ENCODE measurements at places on chromosomes 4 and X.

- DNase-seq: no peak
These were observed 114.5 kb upstream of the KIT start for GRCh38 chr4:54543088-54543795.

GRCh38 chrX:39063702-39064101, 262.4 kb downstream of the MID1IP1 start:
- DNase-seq: no peak

DNA sequence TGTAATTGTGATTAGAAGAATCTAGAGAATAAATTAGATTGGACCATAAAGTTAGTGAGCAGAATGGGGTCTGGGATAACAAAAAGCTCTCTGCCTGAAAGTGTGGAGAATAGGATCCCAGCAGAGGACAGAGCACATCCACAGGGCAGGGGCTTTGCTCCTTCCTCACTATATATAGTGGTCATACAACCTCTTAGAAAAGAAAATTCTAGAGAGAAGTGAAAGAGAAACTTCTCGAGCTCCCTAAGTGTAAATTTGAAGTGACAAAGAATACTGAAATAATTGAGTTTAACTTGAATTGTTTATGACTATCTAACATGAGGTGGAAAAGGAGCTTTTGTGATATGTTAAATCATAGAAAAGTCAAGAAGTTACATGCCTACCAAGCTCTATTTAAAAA, 14.9 kb downstream of the ADAM29 start:
- no peak for DNase-seq

DNA sequence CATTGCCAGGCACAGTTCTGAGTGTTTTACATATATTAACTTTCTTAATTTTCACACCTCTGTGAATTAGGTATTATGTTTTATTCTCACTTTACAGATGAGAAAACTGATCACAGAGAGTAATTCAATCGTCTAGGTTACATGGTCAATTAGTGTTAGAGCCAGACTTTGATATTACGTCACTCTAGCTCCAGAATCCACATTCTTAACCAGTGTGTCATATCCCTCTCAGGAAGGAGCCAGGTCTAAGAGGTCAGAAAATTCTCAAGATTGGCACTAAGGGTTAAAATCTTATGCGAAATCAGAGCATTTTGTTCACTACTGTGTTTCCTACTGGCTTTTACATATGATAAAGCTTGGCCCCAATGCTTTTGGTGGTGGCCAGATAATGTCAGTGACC, 7.4 kb downstream of the DMP1 start:
- DNase-seq: no peak

- no peak for DNase-seq
These were observed 63.3 kb downstream of the KLHL4 start for GRCh38 chrX:87580862-87581261.

DNA sequence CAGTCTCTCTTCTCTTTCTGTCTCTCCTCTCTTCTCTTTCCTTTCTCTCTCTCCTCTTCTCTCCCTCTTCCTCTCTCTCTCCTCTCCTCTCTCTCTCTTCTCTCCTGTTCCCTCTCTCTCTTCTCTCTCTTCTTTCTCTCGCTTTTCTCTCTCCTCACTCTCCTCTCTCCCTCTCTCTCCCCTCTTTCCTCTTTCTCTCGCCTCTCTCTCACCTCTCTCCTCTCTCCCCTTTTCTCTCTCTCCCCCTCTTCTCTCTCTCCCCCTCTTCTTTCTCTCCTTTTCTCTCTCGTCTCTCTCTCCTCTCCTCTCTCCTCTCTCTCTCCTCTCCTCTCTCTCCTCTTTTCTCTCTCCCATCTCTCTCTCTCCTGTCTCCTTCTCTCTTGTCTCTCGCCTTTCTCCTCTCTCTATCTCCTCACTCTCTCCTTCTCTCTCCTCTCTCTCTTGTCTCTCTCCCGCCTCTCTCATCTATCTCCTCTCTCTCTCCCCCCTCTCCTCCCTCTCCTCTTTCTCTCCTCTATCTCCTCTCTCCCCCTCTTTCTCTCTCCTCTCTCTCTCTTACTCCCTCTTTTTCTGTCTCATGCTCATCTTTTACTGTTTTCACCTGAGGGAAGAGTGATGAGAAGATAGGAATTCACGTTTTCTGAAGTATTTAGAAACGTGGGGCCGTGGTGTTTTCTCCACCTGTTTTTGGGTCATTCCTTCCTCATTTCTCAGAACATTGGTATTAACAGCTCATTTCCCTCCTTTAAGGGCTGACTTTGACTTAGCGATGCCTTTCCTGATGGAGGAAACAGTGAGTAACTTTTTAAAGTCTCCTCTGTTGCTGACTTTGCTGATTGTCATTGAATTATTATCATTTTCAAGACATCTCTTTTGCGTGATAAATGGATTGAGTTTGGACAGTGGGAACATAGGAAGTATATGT, 80.6 kb upstream of the CD99 start:
- no peak for DNase-seq

- no peak for DNase-seq
These were observed 19.1 kb upstream of the S100P start for GRCh38 chr4:6674500-6675149.

GRCh38 chr4:163764569-163764968, 270.1 kb downstream of the TMA16 start:
- DNase-seq: no peak

DNA sequence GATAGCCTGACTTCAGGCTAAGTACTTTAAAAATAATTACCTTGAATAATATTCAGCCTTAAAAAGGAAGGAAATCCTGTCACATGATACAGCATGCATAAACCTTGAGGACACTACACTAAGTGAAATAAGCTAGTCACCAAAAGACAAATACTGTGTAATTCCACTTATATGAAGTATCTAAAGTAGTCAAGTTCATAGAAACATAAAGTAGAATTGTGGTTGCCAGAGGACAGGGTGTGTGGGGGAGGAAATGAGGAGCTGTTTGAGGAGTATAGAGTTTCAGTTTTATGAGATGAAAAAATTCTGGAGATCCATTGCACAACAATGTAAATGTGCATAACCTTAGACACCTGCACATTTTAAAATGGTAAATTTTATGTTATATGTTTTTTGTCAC, 5.6 kb upstream of the STPG2 start:
- DNase-seq: no peak

DNA sequence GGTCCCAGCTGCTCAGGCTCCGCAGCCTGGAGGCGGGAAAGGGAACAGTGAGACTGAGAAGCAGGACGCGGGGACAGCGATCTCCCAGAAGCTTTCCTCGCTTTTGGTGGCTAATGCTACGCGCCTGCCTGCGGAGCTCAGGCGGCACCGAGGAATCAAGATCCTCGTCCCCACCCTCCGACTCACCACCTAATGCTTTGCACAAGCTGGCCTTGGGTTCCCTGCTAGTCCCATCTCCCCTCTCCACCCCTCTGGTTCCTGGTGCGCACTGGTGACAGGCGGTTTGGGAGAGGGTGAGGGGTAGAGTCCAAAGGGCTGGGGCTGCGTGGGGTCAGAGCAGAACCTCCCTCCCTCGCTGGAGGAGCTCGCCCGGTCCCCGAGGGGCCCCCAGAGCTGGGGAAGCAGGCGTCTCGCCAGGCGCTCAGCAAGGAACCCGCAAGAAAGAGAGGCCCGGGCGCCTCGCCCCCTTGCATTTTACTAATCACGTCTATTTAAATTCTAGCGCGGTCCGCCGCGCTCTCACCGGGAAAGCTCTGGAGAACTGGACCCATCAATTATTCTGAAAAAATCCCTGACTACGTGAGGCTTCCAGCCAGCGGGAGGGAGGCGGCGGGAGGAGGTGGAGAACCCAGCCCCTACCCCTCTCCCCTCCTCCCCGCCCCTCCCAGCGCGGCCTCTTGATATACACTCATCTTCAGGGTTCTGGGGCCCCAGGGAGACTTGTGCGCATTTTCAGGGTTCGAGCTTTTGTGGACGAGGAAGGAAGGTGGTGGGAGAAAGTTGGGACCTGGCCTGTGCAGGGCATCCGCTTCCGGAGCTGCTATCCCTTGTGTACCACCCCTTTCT, 9.1 kb downstream of the POU4F2 start:
- no peak for DNase-seq

DNA sequence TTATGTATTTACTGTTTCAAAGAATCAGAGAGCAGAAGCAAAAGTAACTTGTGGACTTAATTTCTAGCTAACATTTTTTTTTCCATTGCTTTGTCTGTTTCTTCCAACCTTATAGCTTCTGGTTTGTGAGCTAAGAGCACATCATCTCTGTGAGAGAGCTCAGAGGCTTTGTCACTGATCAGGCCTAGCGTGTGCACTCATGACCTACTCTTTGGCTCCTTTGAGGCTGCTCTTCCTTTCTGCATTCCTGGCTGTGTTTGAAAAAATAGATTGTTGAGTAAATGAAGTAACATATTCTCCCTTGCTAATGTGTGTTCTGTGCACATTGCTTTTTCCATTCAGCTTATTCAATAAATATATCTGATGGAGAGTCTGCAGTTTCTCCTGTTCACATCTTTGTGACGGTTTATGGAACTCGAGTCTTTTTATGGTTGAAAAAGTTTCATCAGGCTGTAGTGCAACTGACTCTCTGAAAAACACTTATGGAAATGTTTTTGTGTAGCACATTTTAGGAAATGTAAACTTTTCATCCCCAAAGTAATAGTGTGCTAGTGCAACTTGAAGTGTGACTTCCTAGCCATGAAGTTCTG, 133.0 kb downstream of the RAPGEF2 start:
- DNase-seq: no peak

DNA sequence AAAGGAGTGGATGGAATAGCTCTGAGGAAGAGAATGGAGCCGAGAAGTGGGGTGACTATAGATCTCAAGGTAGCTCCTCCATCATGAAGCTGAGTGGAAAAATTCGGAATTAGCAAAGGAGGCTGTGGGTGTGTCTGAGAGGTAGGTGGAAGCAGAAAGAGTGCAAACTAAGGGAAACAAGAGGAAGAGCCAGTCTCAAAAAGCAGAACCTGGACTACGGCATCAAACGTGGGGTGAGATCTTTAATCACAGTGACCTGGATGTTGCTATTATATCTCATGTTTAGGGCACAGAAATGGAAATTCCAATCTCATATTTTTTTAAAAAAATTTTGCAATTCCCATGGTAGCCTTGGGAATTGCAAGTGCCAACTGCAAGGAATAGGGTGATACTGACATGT, 162.5 kb upstream of the RASGEF1B start:
- DNase-seq: no peak

- DNase-seq: no peak
These were observed 548.9 kb downstream of the PPP4R3C start for GRCh38 chrX:26914232-26914631.

DNA sequence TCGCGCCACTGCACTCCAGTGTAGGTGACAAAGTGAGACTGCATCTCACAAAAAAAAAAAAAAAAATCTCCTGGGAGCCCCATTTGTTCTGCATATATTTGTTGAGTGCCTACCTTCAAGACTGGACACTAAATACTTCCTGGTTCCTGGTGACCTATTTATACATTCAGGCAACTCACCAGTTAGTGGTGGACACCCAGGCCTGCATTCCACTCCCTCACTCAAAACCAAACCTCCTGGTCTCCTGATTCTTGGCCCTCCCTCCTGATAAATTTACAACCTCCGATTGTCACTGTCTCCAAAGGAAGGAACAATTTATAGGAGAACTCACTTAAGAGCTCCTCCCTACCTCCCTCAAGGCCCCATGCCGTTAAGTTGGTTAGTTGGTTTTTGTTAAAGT, 3.1 kb downstream of the SYAP1 start:
- no peak for DNase-seq

DNA sequence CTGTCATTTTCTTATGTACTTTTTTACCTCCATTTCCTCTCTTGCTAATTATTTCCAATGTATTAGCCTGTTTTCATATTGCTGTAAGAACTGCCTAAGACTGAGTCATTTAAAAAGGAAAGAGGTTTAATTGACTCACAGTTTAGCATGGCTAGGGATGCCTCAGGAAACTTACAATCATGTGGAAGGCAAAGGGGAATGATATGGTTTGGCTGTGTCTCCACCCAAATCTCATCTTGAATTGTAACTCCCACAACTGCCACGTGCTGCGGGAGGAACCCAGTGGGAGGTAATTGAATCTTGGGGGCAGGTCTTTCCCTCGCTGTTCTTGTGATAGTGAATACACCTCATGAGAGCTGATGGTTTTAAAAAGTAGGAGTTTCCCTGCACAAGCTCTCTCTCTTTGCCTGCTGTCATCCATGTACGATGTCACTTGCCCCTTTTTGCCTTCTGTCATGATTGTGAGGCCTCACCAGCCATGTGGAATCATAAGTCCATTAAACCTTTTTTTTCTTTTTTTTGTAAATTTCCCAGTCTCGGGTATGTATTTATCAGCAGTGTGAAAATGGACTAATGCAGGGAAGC, 870.0 kb upstream of the INTU start:
- DNase-seq: no peak

DNA sequence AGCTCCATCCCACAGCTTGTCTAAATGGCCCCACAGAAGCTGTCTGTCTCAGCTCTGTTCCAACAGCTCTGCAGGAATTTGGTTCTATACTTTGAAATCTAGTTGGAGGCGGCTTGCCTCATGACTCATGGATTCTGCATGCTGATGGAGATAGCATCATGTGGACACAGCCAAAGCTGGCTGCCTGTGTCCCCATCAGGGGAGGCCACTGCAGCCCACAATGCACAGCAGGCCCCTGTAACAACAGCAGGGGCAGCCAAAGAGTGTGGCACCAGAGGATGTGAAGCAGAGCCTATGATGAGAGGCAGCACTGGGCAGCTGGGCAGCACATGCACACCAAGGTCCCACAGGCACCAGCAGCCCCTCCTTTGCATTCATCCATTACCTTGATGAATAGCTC, 67.2 kb downstream of the DCAF12L1 start:
- no peak for DNase-seq

GRCh38 chr4:114599231-114599902, 760 bp downstream of the UGT8 start:
- DNase-seq: no peak

DNA sequence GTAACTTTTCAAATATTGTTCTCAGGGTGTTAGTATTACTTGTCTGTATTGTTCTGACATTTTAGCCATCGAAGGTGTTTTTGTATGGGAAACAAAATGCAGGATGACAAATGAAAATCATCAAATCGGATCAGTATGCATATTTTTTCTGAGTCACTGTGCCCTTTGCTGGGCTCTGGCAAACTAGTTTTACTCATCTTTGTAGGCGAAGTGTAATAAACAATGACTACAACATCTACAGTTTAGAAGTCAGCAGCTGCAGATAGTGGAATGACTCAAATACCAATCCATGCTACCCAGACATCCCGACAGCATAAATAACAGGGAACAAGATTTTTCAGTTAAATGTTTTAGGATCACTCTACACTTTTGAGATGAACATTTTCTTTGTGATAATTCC, 557.3 kb upstream of the TENM3 start:
- DNase-seq: no peak

GRCh38 chrX:31808357-31808756, 736.5 kb upstream of the FTHL17 start:
- DNase-seq: no peak

Measured in bone marrow (tissue), 2 donors.